Heart left ventricle (tissue), 16 donors: ENCODE measurements at places on chromosomes 1 and 21. TPM values are rescaled to one million over a fixed set of nuclear protein-coding genes. Genes with fewer than 3 reads are reported as not detected.

DNA sequence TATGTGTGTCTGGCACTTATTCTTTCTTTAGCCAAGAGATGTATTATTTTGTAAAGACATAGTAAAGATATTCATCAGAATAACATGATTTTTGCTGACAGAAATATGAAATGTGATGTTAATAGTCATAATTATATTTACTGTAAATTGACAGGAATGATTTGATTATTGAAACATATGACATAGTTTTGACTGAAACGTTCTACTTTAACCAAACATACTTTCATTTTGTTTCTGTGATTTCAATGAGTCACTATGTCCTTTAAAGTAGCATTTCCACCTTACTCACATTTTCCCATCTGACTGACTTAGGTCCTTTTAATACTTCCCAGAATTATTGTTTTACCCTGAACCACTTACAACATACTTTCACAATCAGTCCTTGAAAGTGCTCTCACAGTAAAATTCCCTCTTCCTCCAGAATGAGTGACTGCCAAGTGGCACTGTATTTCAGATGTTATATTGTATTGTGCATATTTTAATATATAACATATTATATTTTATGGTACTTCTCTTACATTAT lies 437.9 kb downstream of the NCAM2 start:
- DNase-seq: no peak

DNA sequence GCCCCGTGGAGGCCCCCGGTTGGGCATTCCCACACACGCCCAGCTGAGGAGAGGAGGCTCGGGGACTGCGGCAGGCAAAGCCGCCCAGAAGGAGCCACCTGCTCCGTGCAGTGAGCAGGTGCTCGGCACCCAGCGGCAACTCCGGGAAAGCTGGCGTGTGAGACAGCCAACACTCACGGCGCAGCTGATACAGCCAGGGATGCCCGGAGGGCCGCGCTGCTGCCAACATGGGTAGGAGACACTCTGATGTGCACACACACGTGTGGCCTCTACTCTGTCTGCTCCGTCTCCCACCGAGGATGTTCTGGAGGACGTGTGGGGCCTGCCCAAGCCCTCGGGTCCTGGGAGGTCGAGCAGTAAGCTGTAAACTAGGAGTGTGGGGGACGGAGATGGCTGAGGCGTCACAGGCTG lies 12.9 kb downstream of the MORN1 start:
- peak; percentile 17 for DNase-seq

DNA sequence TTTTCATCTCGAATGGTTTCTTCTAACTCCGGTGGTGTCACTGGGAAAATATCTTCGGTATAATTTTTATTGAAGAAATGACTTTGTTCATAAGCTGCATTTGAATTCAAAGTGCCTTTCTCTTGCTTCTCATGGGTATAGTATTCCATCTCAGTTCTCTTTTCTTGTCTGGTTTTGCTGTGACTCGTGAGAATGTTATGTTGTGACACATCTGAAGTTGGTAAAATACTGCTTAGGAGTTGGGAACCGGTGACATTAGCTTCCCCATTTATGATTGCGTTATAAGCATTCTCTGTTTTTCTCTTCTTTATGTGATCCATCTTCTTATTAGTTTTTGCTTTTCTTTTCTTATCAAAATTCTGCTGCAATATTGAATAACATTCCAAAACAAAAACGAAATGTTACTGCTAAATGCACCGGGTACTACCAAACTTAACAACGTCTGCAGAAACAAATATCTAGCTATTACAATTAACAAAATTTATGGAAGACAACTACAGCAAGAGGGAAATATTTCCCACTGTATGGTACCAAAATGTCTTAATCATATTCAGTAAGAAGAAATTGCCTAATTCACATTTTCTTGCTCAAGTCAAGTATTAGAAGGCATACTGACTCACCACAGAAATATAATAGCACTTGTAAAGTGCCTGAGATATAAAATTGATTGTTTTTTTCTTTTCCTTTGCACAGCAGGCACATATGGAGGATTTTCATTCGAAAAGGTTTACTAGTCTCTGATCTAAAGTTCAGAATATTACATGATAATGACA lies 15.5 kb downstream of the LRIF1 start:
- no peak for DNase-seq

Gene GJA4
- 23.0 TPM for polyA plus RNA-seq

- DNase-seq: peak; percentile 67
Measured at GRCh38 chr1:1291023-1291528, 10.8 kb downstream of the SCNN1D start.

DNA sequence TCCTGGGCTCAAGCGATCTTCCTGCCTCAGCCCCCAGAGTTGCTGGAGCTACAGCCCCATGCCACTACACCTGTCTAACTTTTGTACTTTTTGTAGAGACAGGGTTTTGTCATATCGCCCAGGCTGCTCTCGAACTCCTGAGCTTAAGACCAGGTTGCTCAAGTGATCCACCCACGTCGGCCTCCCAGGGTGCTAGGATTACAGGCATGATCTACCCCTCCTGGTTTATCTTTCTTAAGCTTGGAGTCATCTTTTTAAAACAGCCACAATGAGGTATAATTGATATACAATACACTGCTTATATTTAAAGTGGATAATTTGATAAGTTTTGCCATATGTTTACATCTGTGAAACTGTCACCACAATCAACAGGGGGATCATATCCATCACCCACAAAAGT lies 25.4 kb upstream of the WDR26 start:
- no peak for DNase-seq

GRCh38 chr1:76170084-76170483 lies 95.5 kb downstream of the ST6GALNAC3 start:
- no peak for DNase-seq

Gene SPATA1
- polyA plus RNA-seq: not detected

- DNase-seq: no peak
Measured at GRCh38 chr1:22208973-22209378, 66.1 kb upstream of the WNT4 start.

- no peak for DNase-seq
Measured at GRCh38 chr1:58927722-58928085, 143.9 kb upstream of the JUN start.

GRCh38 chr1:107524301-107524700 lies 383.5 kb downstream of the NTNG1 start:
- DNase-seq: no peak

Gene UBASH3A
- 0.04 TPM for polyA plus RNA-seq

Gene GJA5
- polyA plus RNA-seq: 8.6 TPM

DNA sequence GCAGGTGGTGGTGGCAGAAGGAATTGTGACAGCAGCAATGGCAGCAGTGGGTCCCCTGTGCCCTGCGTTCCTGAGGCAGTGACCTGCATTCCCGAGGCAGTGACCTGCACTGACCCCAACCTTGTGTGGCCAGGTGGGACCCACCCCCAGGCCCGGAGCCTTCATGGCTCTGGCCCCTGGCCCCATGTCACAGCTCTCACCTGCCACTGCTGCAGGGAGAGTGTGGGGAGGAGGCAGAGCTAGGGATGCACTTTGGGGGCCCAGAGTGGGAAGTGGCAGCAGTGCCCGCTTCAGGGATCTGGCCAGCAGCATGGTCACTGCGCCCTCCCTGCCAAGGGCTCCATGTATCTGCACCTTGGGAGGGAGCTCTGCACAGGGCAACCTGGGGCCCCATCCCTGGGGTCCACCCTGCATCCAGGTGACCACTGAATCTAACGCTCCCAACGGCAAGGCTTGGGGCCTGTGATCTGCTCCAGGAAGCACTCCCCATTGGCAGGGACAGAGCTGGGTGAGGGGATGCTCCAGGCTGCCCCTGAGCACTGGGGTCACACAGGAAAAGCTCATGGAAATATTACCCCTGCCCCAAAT lies 618.6 kb downstream of the RWDD3 start:
- no peak for DNase-seq

Gene RAB3B
- polyA plus RNA-seq: 0.14 TPM

Gene SIM2
- 0.01 TPM for polyA plus RNA-seq

DNA sequence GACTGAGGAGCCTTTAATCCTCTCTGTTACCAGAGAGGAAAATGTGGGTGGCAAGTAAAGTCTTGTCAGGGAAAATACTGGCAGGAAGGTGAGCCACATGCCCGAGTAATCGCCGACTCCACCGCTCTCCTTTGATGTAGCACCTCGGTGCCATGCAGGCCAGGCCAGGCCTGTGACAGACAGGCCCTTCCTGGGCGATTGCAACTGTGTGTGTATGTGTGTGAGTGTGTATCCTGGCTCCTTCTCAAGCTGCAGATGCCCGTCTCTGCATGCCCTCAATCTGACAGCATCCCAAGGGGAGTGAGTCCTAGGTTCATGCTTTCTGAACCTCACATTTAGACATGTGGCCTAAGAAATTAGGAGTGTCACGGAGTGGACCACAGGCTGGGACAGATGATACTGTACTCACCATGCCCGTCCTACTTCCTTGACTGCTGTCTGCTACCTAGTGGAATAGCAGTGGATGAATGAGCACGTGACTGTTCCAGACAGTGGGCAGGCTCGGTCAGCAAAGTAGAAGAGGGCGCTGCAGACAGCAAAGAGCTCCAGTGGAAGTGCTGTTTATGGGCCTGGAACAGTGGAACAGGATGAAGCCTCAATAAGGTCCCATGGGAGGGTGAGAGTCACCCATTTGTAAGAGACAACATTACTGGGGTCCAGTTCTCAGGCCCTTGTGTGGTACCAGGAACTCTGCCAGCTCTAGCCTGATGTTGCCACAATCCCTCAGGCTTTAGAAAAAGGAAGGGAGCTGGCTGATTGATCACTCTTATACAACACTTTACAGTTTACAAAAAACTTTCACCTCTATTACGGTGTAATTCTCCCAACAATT lies 25.3 kb downstream of the SERTAD4 start:
- DNase-seq: no peak

DNA sequence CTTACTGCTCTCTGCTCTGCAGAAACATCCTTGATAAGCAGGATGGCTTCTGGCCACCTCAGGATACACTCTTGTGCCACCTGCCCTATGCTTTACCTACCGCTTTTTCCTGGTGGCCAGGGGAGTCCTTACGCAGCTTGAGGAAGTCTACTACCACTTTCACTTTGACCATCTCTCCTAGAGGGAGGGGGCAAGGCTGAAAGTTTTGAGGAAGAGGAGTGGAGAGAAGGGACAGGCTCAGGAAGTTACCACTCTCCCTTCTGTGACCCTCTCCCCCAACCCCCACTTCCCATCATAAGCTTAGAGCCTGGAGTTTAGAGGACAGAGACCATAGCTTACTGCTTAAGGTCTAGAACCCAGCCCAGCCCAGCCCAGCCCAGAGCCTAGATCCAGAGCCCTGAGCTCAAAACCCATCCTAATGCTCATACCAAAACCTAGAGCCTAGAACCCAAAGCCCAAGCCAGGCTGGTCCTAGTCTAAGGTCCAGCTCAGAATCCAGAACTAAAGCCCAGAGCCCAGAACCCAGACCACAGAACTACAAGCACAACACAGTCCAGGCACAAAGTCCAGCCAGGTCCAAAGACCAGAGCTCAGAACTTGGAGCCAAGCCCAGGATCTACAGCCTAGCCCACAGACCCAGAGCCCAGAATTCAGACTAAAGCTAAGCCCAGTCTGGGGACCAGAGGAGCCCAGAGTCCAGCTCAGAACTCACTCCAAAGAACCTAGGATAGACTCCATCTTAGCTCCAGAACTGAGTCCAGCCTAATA lies 18.0 kb upstream of the MFSD2A start:
- peak; percentile 26 for DNase-seq
